ENCODE measurements at places on chromosomes 7 and 10.

GRCh38 chr7:112143582-112143981 lies 62.6 kb downstream of the DOCK4 start:
- DNase-seq, result no peak

DNA sequence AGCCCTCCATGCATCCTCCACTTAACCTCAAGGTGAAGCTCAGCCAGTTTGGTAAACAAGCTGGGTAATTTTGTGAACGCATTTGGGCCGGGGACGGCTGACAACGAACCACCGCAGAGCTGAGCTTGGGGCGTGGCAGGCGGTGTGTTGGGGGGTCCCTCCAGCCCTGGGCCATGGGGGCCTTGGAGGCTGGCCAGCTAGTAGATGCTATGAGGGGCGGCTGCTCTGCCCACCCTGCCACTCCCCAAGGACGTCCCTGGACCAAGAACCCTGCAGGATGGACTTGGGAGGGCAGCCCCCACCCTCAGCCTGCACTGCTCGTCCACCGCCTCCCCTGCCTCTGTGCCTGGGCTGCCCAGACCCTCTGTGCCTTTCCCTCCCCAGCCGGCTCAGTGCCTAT lies 12.0 kb upstream of the SCART1 start:
- DNase-seq, result no peak

GRCh38 chr10:130875897-130876472 lies 435.5 kb downstream of the TCERG1L start:
- DNase-seq, result no peak

DNA sequence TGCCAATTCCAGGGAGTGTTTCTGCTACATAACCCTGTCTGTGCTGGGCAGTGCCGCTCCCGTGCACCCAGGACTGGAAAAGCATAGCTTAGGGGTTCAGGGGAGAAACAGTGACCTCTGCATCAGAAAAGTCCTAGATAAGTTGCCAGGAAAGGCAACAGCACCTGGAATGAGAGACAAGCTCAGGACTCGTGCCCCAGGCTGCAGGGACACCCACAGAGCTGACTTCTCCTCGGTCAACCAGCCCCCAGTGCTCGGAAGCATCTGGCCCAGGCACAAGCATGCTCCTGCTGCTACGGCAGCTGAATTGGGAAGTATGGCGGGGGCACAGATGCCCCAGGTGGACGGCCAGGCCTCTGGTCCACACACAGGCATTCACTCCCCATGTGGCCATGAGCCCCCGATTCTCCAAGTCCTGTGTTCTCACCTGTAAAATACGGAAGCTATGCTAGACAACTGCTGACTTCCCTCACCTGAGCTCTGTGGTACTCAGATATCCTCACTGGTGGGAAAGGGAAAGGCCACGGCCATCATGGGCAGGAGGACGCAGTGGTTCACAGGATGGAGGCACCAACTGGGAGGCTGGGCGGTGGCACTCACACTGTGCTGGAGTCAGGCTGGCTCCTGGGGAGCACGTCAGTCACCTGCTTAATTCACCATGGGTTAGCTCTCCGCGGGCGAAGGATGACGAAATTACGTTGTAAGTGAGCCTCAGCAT lies 220.5 kb downstream of the PTPRN2 start:
- DNase-seq, result no peak

GRCh38 chr10:52322936-52323335 lies 8.9 kb downstream of the DKK1 start:
- DNase-seq, result no peak

- DNase-seq, result no peak
Observed at GRCh38 chr10:30029872-30030256, 29.5 kb downstream of the JCAD start.

DNA sequence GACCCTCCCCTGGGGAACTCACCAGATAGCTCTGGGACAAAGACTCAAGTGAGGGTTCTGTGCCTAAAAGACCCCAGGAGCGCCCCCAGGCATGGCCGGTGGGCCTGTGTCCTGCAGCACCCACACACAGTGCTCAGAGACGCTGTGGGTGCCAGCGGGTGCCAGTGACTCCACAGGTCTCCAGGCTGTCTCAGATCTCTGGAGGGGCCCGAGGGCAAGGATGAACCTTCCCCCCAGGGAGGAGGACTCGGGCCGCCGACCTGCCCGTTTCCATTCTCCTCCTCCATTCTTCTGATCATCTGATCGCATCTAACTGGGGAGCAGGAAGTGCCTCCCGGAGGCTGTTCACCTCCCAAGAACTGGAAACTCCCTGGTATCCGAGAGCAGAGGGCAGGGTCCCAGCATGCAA lies 980 bp downstream of the ADAM8 start:
- no peak for DNase-seq

DNA sequence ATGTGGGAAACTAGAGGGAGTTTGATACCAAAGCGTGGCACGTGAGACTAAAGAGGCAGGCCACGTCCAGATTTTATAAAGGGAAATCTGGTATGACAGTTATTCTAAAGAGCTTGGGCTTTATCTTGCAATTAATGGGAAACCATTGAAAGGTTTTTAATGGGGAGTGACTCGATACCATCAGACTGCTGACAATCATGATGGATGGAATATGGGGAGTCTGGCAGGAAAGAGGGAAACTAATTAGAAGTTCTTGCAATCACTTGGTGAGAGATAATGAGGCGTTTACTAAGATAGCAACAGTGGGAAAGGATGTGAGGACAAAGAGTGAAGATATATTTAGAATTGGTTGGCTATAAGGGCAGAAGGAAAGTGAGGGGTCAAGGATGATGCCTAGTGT lies 94.0 kb downstream of the MBL2 start:
- no peak for DNase-seq

DNA sequence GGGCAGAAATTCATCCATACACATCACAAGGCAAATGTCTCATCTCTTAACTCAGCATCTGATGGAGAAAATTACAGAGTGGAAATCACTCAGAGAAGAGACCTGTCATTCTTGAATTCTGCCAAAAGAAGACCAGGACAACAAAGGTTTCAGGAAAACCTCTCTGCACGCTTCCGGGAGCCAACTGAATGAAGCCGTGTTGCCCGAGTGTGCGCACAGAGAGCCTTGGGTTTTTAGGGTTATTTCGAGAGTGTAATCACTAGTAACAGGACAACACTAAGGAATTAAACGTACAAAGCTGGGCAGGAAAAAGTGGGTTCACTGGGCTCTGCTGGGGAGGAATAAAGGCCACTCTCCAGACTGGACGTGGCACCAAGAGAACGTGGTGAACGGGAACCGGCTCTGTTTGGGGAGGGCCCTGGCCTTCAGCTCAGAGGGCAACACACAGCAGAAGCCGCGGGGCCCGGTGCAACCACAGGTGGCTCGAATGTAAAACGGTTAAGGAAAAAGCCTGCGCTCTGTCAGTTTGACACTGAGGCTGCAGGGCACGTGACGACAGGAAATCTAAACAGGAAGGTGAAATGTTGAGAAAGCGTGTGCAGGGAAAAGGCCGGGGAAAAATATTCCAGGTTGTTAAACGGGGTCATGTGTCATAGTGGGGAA lies 331.5 kb downstream of the DNAJB6 start:
- DNase-seq, result no peak

- DNase-seq, result no peak
Observed at GRCh38 chr10:73758704-73759511, 14.7 kb downstream of the SEC24C start.

All from midbrain (tissue), 1 donor.